ENCODE measurements at places on chromosomes 2 and 18.

GRCh38 chr2:194686569-194686968 lies 970.5 kb upstream of the SLC39A10 start:
- DNase-seq = no peak

- no peak for DNase-seq
Observed at GRCh38 chr2:173898996-173899395, 66.2 kb downstream of the SP3 start.

GRCh38 chr2:25794544-25795276 lies 83.6 kb downstream of the ASXL2 start:
- no peak for DNase-seq

GRCh38 chr2:199631129-199631528 lies 173.4 kb upstream of the SATB2 start:
- no peak for DNase-seq

DNA sequence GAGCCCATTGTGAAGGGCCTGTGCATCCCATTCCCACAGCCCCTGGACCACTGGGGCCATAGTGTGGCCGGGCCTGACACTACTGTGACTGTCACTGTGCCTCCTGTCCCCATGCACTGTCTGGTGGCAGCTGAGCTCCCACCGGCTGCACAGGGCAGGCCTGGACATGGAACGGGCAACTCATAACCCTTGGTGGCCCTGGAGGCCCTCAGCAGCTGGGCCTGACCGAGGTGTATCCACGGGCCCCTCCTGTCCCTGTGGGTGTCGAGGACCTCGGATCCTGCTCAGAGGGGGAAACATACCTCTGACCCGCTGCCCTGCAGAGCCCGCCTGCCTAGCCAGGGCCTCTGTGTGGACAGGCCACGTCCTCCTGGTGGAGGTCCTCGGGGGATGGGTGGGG lies 7.8 kb upstream of the GAL3ST2 start:
- no peak for DNase-seq

DNA sequence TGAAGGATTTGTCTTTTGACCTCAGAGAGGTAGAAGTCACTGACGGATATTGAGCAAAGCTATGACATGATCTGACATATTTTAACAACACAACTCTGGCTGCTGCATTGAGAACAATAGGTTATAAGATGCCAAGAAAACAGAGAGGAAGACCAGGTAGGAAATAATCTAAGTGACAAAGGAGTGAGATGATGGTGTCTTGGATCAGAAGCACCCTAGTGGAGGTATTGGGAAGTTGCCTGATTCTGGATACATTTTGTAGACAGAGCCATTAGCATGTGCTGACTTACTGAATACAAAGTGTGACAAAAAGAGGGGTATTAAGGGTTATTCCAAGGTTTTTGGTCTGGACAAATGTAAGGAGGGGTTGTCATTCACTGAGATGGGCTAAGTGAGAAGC lies 1438.1 kb downstream of the DPP10 start:
- no peak for DNase-seq

GRCh38 chr2:229910147-229910831 lies 11.5 kb downstream of the TRIP12 start:
- DNase-seq = no peak

DNA sequence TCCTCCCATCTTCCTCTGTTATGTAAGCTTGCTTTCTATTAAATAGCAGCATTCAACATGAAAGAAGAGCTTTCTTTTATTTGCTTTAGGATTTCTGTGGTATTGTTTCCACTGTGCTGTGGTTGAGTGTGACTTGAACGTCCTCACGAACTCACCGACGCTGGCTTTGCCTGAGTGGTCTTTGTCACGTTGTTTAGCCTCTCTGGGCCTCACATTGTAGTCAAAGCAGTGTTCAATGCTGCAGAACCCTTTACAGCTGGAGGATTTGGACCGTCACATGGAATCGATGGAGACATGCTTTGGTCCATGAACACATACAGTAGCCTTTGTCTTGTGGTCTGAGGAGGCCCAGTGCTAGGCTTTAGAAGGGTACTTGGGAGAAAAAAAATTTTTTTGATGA lies 66.3 kb downstream of the TANC1 start:
- no peak for DNase-seq

DNA sequence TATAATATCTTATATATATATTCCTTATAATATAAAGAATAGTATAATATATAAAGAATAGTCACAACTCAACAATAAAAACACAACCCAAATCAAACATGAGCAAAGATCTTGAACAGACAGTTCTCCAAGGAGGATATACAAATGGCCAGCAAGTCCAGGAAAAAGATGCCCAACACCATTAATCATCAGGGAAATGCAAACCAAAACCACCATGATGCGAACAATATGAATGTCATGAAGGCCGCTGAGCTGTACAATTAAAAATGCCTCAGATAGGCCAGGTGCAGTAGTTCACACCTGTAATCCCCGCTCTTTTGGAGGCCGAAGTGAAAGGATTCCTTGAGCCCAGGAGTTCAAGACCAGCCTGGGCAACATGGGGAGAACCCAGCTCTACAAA lies 58.9 kb downstream of the SLC35F5 start:
- no peak for DNase-seq

DNA sequence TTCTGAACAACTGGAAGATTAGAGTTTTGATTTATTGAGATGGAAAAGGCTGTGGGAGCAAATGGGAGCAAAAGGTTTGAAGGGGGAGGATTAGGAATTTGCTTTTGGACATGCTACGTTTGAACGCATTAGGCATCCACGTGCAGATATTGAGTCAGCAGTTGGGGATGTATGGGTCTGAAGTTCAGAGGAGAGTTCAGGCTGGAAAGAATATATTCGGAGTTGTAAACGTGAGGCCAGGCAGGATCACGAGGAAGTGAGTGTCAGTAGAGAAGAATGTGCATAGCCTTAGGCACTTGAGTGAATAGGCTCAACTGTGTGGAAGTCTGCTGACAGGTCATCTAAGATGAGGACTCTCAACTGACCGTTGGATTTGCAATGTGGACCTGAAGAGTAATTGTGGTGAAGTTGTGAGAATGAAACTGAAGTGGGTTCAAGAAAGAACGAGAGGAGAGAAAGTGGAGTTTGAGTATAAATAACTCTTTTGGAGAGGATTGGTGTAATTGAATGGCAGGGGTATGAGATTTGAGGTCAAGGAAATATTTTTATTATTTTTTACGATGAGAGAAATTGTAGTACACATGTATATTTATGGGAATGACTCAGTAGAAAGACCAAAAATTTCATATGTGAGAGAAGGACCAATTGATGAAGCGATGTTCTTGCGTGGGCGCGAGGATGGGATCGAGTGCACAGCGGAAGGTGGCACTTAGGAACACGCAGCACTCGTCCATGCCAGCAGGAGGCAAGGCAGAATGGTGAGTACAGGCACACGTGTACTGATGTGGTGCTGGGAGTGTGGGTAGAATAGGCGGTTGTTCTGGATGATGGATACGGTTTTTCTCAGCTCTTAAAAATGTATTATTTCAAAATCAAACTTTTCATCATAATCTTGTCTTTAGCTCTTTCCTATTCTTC lies 40.5 kb upstream of the POLE4 start:
- DNase-seq = no peak

GRCh38 chr18:47246027-47246971 lies 5.2 kb downstream of the SKOR2 start:
- no peak for DNase-seq

- DNase-seq = peak; percentile 16
Observed at GRCh38 chr2:177165061-177165583, 47.5 kb upstream of the HNRNPA3 start.

DNA sequence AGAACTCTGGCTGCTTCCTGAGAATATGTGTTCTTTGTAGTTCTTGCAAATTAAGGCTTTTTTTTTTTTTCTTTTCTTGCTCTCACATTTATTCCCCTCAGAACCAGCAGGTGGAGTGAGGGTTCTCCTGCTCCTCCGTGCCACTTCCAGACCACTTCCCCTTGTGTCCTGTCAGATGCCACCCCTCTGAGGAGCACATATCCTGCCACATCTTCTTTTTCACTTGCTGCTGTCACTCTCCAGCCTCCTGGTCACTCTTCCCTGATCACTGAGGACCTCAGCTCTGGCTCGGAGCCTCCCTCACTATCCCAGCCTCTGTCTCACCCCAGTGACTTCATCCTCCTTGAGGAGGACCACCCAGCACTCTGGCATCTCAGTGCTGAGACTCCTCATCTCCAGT lies 100.5 kb downstream of the TACR1 start:
- no peak for DNase-seq

DNA sequence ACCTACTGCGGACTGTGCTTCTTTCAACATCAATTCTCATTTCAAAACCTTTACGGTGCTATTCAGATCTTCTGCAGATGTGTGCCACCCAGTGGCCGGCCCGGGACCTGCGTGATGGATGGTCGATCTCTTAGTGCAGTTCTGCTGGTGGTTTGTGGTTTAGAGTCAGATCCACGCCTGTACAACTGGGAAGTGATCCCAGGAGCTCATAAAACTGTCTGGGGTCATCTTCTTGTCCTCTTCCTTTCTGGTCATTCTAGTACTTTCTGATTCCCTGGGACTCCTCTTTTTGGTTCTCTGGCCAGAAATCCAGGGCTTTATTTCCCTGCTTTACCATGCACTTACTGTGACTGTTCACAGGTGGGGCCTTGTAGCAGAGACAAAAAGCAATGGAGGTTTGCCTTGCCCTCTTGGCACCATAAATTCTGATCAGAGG lies 15.8 kb upstream of the SELENOI start:
- peak; percentile 46 for DNase-seq

- no peak for DNase-seq
Observed at GRCh38 chr18:5068851-5069250, 128.2 kb downstream of the AKAIN1 start.

DNA sequence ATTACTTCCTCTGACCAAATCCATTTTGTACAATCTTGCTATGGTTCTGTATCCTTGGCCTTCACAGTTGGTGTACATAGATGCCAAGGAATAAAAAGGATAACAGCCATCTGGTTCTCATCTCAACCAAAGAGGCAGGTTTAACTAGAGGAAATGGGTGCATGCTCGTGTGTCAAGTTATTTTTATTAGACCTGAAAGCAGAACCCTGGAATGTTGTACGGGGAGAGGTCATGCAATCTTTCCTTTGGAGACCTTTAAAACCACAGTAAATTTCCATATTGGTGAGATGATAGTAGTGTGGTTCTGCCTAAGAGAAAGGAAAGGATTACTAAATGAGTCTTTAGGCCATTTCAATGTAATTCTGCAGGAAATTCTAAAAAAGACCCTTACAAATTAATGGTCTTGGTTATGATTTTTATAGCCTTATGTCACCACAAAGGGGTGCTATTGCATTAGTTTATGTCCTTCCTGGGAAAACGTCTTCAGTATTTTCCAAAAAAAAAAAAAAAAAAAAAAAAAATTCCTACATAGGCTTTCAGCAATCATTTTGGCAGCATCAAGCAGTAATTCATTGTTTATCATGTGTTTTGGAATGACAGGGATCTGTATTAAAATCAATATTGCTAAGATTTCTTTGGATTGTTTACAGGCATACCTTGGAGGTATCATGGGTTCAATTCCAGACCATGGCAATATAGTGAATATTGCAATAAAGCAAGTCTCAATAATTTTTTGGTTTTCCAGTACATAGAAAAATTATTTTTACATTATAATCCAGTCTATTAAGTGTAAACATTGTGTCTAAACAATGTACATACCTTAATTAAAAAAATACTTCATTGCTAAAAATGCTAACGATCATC lies 270.8 kb downstream of the NYAP2 start:
- DNase-seq = no peak

- no peak for DNase-seq
Observed at GRCh38 chr2:202278036-202278760, 12.6 kb downstream of the NOP58 start.

DNA sequence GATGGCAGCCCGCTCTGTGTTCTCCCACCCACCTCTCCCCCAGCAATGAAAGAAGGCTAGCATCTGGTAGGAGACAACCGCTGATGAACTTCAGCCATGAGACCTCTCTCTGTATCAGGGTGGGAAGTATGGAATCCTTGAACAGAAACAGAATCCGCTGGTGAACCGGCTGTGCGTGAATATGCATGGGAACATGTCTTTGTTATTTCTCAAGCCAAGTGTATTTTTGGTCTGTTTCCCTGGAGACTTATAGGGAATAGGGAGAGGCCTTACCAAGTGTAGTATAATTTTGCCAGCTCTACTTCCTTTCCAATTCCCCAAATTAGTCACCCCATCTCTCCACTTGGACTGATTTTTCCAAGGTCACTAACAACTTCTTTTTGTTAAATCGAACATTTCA lies 30.1 kb downstream of the WNT10A start:
- DNase-seq = no peak

All from NCI-H1092 (cell line).